ENCODE measurements at places on chromosomes 7 and 10. TPM values are rescaled to one million over a fixed set of nuclear protein-coding genes. Genes with fewer than 3 reads are reported as not detected.

Gene ZNF853
- total RNA-seq, result 1.1 TPM

Gene VSTM4
- not detected for total RNA-seq

Gene TMEM26
- total RNA-seq, result not detected

Gene BMPER
- 0.35 TPM for total RNA-seq

Gene LLCFC1
- total RNA-seq, result not detected

Gene HOXA3
- total RNA-seq, result not detected

Gene CALML3
- not detected for total RNA-seq

Gene MNX1
- 0.15 TPM for total RNA-seq

Gene NUTM2A
- 1.0 TPM for total RNA-seq

Gene HOGA1
- total RNA-seq, result not detected

Gene TMEM72
- not detected for total RNA-seq

Gene CRPPA
- 0.99 TPM for total RNA-seq

Gene CXCL12
- total RNA-seq, result not detected

Gene CISD1
- total RNA-seq, result 6.6 TPM

Gene CALCR
- total RNA-seq, result not detected
